ENCODE measurements at places on chromosomes 7 and 10.

- no peak for DNase-seq
Measured at GRCh38 chr10:35000936-35001335, 89.2 kb downstream of the CUL2 start.

DNA sequence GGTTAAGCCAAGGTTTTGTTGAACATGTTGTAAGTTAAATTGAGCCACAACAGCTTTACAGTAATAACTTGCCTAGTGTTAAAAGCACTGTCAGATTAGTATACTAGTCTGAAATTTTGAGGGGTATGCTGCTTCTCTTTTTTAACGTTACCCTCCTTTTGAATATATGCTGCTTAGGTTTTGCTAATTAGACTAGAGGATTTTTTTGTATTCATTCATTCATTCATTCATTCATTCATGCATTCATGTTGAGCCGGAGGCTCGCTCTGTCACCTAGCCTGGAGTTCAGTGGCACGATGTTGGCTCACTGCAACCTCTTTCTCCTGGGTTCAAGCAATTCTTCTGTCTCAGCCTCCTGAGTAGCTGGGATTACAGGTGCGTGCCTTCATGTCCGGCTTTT is 24.7 kb downstream of the DNAJB6 start:
- no peak for DNase-seq

GRCh38 chr10:20892796-20893195 is 4.3 kb downstream of the NEBL start:
- no peak for DNase-seq

DNA sequence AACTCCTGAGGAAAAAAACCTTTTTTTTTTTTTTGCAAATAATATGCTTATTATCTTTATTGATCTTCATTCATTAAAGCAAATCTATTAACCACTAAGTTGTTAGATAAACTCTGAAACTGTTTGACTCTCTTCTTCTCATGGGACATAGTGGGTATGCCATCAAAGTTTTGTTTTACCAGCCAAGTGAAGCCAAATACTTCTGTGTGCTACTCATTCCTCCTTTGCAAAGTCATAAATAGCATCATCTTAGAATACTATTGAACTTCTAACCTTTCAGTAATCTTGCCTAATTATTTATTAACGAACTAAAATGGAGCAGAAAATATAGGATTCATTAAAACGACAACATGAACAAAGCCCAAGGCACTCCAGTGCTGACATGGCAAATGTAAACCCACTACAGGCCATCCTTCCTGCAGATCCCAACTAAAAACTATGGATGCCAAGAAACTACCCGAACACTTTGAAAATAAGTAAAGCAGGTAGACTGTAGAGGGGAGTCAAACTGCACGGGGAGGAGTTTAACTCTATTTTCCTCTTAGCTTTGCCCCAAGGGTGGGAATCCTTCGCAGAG is 61.2 kb upstream of the ODAD2 start:
- no peak for DNase-seq

- DNase-seq: no peak
Measured at GRCh38 chr10:74593470-74593869, 232.9 kb upstream of the KAT6B start.

DNA sequence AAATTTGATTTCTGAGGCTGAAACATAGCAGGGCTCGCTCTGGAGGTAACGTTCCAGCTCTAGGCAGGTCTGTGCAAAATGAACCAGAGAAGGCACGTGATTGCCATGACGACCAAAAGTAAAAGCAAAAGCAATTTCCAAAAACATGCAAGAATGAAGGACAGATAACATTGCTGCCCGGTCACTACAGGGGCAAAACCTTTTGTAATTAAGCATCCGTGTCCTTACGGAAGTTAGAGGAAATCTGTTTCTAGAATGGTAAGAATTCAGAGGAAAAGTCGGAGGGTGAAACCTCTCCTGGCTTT is 2.9 kb downstream of the KLF6 start:
- DNase-seq: no peak

GRCh38 chr10:5661043-5661442 is 5.4 kb downstream of the ASB13 start:
- no peak for DNase-seq

DNA sequence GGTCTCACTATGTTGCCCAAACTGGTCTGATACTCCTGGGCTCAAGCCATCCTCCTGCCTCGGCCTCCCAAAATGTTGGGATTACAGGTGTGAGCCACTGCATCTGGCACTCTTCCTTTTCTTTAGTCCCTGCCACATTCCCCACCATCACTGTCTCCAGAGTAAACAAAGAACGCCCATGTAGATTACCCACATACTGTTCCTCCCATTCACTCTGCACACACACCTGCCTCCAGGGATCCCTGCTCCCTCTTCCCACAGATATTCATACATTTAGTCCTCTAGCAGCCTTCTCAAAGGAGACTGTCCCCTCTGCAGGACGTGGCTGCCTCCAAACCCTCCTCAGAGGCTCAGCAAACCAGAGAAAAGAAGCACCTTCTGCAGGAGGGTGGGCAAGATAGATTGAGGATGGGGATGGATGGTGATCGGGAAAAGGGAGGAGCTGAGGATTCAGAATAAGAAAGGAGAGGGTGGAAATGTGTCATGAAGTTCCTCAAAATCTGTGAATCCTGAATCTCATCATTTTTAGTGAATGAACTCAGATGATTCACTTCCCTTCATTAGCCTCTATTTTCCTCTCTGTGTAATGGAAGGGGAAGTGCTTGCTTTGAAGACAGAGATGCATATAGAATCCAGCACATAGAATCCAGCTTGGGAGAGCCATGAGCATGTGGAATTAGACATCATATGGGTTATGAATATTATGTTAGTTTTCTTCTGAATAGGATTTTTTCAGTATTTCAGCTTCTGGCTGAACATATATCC is 5.5 kb upstream of the PLAU start:
- no peak for DNase-seq

- DNase-seq: no peak
Measured at GRCh38 chr10:125868372-125868975, 12.6 kb downstream of the DHX32 start.

DNA sequence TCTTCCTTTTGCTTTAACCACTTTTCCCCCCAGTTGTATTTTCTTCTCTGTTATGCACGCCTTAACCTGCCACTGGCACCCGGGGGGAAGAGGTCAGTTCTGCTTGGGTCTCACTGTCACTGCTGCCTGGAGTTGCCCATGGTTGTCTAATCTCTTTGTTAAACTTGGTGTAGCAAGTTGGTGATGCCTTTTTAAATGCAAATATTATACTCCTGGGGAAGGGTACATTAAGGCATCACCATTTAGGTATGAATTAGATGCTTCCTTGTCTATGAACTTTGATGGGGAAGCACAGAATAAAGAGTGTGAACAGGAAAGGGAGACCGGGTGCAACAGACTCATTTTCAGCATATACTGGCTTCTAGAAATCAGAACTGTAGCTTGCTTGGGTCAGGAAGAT is 9.1 kb upstream of the SORCS3 start:
- no peak for DNase-seq

DNA sequence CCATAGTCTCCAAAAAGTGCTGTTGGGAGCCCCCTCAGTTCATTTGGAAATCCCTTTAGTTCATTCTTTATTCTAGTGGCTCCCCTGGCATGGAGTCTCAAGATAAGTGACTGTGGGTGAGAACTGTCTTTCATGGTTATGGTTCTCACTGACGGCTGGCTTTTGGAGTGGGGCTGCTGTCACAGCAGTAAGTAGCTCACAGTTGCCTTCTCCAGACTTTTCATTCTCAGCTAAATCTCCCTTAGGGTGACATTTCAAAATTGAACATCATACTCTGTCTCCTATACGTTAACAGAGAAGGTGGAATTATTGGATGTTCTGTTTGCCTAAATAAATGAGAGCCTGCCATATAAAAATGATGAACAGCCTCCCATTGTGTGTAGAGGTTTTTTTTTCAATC is 58.7 kb downstream of the PLPP4 start:
- no peak for DNase-seq

- DNase-seq: no peak
Measured at GRCh38 chr7:129797214-129797789, 155.5 kb downstream of the UBE2H start.

- DNase-seq: no peak
Measured at GRCh38 chr7:150621376-150621775, 10.8 kb downstream of the GIMAP6 start.

DNA sequence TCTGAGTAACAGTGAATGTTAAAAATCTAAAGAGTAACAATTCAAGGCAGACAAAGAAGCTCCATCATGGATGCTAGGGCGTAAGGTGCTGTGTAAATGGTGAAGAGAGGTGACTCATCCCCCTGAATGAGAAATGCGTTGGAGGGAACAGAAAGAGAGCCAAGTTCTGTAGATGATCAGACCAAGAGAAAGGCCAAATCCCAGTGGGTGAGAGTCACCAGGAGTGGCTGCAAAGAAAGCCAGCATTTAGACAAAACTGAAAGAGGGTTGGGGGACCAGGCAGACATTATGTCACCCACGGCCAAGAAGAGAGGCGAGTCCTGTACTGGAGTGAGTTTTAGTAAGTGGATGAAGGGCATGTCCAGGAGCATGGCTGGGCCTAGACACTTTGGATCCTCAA is 153.1 kb downstream of the TRIL start:
- no peak for DNase-seq

GRCh38 chr7:138006106-138006505 is 4.2 kb upstream of the CREB3L2 start:
- no peak for DNase-seq

DNA sequence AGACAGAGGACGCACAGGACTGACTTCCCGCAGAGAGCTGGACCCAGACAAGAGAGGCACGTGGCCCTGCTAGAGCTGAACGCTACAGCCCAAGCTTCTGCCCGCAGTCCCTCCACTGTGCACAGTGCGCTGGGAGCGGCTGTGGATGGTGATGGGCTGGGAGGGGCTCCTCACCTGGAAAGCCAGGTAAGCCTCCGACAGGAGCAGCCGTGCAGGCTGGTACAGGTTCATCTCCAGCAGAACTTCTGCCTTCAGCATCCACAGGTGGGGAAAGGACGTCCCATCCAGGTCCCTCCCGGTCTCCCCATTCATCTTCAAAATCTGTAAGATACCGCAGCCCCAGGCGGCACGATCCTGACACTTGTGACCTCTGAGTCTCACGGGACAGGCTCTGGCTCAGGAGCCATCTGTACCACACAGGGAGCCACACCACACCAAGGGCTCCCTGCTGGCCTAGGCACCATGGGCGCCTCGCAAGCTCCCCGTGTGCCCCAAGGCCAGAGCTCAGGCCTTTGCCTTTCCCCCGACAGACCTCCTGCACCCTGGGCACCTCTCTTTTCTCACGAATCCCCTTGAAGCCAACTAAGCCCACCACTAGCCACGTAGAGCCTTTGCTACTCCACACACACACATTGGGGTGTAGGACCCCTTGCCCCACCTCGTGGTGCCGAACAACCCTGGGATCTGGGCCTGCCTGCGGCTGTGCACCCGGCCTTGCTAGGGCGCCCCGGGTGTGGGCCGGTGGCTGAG is 76.3 kb downstream of the CFAP46 start:
- no peak for DNase-seq

DNA sequence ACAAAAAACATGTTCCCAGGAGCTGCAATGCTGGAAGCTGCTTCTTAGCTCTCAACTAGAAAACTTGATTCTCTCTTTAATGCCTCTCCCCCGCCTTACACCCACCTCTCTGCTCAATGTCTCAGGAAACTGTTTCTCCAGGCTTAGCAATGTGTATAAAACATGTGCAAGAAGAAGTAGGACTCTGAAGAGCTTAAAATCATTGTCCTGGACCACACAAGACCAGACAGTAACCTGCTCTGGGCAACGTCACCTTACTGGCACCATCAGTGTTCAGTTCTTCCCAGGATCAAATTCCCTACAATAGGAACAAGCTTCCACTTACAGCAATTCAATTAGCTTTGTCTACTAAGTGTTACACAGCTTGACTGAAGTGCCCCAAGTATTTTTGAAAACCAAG is 104.9 kb downstream of the RAPGEF5 start:
- peak; percentile 6 for DNase-seq

DNA sequence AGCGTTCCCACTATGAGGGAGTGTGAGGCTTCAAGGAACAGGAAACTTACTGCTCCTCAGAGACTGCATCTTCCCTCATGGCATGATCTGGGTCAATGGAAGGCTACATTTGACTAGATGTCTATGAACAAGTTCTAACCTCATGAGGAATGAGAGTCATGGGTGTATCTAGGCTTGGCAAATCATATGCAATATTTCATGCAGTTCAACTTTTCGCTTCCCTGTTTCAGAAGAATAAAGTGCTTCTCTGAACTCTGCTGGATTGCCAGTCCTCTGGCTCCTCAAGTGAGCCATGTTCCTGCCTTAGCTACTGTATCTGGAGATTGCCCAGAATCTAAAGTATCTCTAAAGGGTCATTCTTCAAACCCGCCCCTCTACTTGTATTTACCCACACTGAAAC is 54.3 kb upstream of the SEMA3A start:
- DNase-seq: no peak

GRCh38 chr7:108430664-108431063 is 25.6 kb downstream of the NRCAM start:
- DNase-seq: no peak

- DNase-seq: no peak
Measured at GRCh38 chr10:27145937-27146336, 8.2 kb downstream of the YME1L1 start.

GRCh38 chr10:7544203-7544602 is 122.6 kb downstream of the ITIH5 start:
- no peak for DNase-seq

DNA sequence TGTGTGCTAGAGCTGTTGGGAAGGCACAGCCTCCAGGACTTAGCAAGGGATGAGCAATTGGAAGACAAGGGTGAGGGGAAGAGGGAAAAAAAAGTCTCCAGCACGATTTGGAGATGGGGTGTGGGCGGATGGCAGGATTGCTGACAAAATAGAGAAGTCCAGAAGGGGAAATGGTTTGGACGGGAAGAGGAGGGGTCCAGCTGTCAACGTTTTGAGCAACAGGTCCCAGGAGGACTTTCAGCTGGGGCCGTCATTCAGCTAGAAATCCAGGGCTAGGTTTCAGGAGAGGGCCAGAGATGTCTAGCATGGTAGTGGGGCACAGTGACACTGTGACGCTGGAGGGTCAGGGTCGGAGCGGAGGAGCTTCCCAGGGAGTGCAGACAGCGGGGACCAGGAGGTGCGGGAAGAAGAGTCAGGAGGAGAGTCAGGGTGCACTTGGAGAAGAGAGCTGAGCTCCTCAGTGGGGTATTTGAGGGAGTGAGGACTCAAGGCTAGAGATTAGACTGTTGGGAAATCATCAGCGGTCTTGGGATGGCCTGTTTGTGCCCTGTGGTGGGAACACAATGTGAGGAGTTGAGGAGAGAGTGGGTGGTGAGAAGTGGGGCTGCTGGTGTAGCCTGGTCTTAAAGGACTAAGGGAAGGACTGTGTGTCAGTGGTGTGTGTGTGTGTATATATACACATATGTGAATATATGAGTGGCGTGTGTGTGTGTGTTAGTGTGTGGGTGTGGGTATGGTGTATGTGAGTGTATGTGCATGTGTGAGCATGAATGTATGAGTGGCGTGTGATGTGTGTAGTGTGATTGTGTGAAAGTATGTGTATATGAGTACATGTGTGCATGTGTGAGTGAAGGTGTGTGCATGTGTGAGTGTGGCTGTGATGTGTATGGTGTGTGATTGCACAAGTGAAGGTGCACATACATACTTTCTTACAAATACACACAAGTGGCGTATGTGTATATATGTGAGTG is 3.8 kb downstream of the ZYX start:
- no peak for DNase-seq

GRCh38 chr10:101902032-101902819 is 58.6 kb upstream of the KCNIP2 start:
- DNase-seq: peak; percentile 53

Data from NCI-H187 treated with DMSO at 0.1 percent for 48 hours (cell line).